ENCODE measurements at places on chromosomes 16 and 17.

- no peak for DNase-seq
These were observed 14.6 kb downstream of the ANKRD40 start for GRCh38 chr17:50693036-50693682.

DNA sequence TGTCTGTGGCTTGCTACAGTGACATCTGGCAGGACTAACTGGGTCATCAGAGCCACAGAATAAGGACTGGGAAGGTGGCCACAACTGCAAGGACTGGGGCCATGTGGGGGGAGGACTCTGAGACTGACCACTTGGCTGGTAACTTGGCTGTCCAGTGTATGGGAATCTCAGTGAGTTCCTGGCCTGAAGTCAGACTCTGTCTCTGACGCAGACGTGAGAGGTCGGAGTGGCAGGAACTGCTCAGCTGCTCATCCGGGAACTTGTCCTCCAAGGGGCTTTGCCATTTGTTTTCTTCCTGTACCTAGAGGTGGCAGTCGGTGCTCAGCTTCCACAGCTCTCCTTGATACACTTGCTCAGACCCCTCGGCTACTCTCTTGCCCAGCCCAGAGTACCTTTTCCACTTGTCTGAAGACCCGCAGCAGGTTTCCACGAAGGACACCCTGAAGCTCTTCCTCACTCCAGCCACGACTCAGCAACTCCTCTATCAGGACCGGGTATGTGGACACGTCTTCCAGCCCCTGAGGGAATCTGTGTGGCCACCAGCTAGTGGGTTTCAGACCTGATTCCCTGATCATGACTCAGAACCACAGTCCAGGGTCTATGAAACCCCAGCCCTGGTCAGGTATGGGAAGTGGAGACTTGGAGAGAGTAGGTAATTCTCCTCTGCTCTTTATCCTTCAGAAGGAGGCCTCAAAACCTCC is 7.3 kb upstream of the DPEP3 start:
- no peak for DNase-seq

GRCh38 chr17:51046514-51047384 is 73.9 kb downstream of the SPAG9 start:
- DNase-seq: no peak

GRCh38 chr16:31877876-31878642 is 4.5 kb downstream of the ZNF267 start:
- no peak for DNase-seq

- DNase-seq: no peak
These were observed 26.5 kb downstream of the NKD1 start for GRCh38 chr16:50574745-50575136.

GRCh38 chr17:17931159-17931558 is 41.0 kb downstream of the TOM1L2 start:
- DNase-seq: no peak

GRCh38 chr17:57869617-57870282 is 19.9 kb upstream of the MRPS23 start:
- DNase-seq: no peak

GRCh38 chr16:78684655-78685375 is 585.4 kb downstream of the WWOX start:
- no peak for DNase-seq

All from CD4-positive, alpha-beta T cell treated with Interleukin-21 for 1 hour (primary cell).